ENCODE measurements at places on chromosomes 2 and 18.

DNA sequence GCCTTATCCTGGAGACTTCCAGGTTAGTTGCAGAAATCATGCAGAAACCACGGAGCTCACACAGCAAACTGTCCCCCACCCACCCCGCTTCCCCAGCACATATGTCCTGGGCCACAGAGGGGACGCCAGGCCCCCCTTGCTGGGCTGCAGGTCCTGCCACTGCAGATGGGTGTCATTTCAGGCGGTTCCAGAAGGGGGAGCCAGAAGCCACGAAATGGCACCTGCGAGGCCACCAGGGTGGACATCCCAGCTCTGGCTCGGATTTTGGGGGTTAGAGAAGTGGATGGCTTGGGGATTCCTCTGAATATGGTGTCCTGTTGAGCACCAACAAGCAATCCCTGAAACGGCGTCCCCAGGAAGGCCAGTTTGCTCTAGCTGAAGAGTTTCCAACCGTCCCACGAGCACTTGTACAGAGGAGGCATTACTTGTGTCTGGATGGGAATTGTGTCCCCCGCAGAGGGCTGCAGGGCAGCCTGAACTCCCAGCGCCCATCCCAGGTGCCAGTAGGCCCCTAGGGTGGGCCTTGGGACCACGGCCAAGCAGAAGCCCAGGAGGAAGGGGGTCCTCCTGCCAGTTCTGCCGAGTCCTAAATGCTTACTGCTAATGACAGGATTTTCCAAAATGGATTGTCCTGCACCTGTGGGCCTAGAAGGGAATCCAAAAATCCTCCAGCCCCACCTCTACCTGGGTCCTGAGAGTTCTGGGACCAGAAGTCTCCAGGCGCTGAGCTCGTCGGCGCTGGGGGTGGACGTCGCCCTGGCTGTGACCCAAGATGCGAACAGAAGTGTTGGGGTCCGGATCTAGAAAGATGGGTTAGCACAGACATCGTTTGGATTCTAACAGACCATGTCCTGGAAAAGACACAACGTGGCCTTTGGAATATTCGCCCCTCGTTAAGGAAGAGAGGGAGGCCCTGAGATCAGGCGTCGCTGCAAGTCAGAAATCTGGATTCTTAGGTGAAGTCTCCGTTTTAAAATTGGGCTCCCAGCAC lies 14.6 kb upstream of the NFATC1 start:
- no peak for DNase-seq

GRCh38 chr2:47038656-47039488 lies 116.2 kb downstream of the STPG4 start:
- DNase-seq: peak; percentile 67

GRCh38 chr18:77608807-77609206 lies 359.2 kb downstream of the GALR1 start:
- no peak for DNase-seq

- DNase-seq: no peak
Observed at GRCh38 chr2:30234180-30234971, 3.0 kb downstream of the LBH start.

DNA sequence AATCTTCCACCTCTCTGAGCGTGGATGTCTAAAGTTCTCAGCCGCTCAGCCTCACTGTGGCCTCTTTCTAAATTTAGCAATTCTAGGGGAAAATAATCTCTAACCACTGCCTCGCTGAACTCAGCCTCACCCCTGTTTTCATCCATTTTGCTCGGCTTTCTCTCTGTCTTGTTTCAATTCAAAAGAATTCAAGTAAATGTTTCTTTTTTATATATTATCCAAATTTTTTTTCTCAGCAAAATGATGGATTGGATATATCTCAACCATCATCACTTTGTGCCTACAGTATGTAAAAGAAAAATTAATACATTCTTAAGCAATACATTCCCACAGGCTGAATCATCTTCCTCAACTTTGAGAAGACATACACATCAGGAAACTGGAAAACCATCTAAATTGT lies 24.0 kb upstream of the GALNT5 start:
- no peak for DNase-seq

GRCh38 chr2:18047213-18047611 lies 168.7 kb downstream of the KCNS3 start:
- no peak for DNase-seq
